Cardiac ventricle fibroblast (primary cell): ENCODE measurements at places on chromosomes 6 and 20. TPM values are rescaled to one million over a fixed set of nuclear protein-coding genes. Genes with fewer than 3 reads are reported as not detected.

Gene CDKN1A
- total RNA-seq: 290 and 302 TPM in 2 replicates

Gene NAPB
- total RNA-seq: 4.2 and 6.4 TPM in 2 replicates

Gene VNN1
- 0.06 TPM in 1 of 2 replicates, not detected in the other for total RNA-seq

Gene IL17F
- total RNA-seq: not detected in 2 replicates

Gene NINL
- total RNA-seq: 5.7 and 9.4 TPM in 2 replicates

Gene PPIL1
- total RNA-seq: 9.1 and 14.1 TPM in 2 replicates

Gene MAP3K7
- 19.8 and 22.3 TPM in 2 replicates for total RNA-seq

Gene SLC12A5
- total RNA-seq: not detected in 2 replicates

Gene ARMC12
- total RNA-seq: 0.15 TPM in 1 of 2 replicates, not detected in the other

Gene C6orf163
- 0.44 and 0.68 TPM in 2 replicates for total RNA-seq

Gene LIN28B
- not detected in 2 replicates for total RNA-seq

Gene ZNF334
- 2.8 and 2.9 TPM in 2 replicates for total RNA-seq

Gene HS3ST5
- not detected in 2 replicates for total RNA-seq

Gene POU3F2
- not detected in 2 replicates for total RNA-seq

Gene UTRN
- 27.2 and 54.8 TPM in 2 replicates for total RNA-seq

Gene HDGFL1
- total RNA-seq: not detected in 2 replicates

Gene HUS1B
- not detected in 2 replicates for total RNA-seq

Gene OPRM1
- not detected in 2 replicates for total RNA-seq

Gene ADGRB3
- 5.0 and 6.4 TPM in 2 replicates for total RNA-seq

Gene TNXB
- 35.8 and 38.3 TPM in 2 replicates for total RNA-seq

Gene APCDD1L
- total RNA-seq: 11.6 and 14.9 TPM in 2 replicates

Gene CD93
- 16.2 and 16.9 TPM in 2 replicates for total RNA-seq

Gene ADGRF5
- total RNA-seq: 3.8 and 5.1 TPM in 2 replicates

Gene ATF6B
- 31.5 and 31.7 TPM in 2 replicates for total RNA-seq

Gene PRND
- 0.06 and 0.15 TPM in 2 replicates for total RNA-seq

Gene OR2B6
- not detected in 2 replicates for total RNA-seq

Gene NKX2-4
- not detected in 2 replicates for total RNA-seq

Gene GDAP1L1
- total RNA-seq: 0.44 TPM in 1 of 2 replicates, not detected in the other

Gene NKAIN2
- not detected in 2 replicates for total RNA-seq

Gene ZBTB2
- 6.6 and 8.4 TPM in 2 replicates for total RNA-seq

Gene HAO1
- not detected in 2 replicates for total RNA-seq

Gene FAM184A
- total RNA-seq: 0.56 and 0.83 TPM in 2 replicates

Gene DUSP15
- 0.34 TPM in 1 of 2 replicates, not detected in the other for total RNA-seq

Gene LAMA2
- total RNA-seq: 550 and 573 TPM in 2 replicates

Gene CLDN20
- not detected in 2 replicates for total RNA-seq

Gene ATP6V1G2
- total RNA-seq: 0.25 and 2.1 TPM in 2 replicates

Gene GNMT
- not detected in 2 replicates for total RNA-seq

Gene EYA4
- total RNA-seq: 0.81 and 1.3 TPM in 2 replicates

Gene TMEM74B
- total RNA-seq: not detected in 2 replicates

Gene PRRT1
- total RNA-seq: 1.1 and 1.8 TPM in 2 replicates

Gene ZNF292
- 17.7 and 19.0 TPM in 2 replicates for total RNA-seq

Gene DEFB127
- total RNA-seq: not detected in 2 replicates

Gene AIF1
- not detected in 2 replicates for total RNA-seq

Gene PI16
- total RNA-seq: 0.12 TPM in 1 of 2 replicates, not detected in the other

Gene TMEM63B
- 13.0 and 23.9 TPM in 2 replicates for total RNA-seq

Gene TMEM200A
- total RNA-seq: 0.98 and 1.00 TPM in 2 replicates

Gene GPX5
- not detected in 2 replicates for total RNA-seq

Gene TCF21
- total RNA-seq: 26.9 and 28.5 TPM in 2 replicates

Gene SMIM29
- total RNA-seq: 16.7 and 20.4 TPM in 2 replicates

Gene NKAPL
- total RNA-seq: 1.1 and 2.1 TPM in 2 replicates

Gene CNR1
- total RNA-seq: 16.8 and 20.3 TPM in 2 replicates

Gene DDAH2
- 48.5 and 60.7 TPM in 2 replicates for total RNA-seq

Gene WFDC12
- total RNA-seq: not detected in 2 replicates

Gene PLA2G7
- not detected in 2 replicates for total RNA-seq

Gene TINAG
- total RNA-seq: not detected in 2 replicates

Gene TAAR9
- not detected in 2 replicates for total RNA-seq

Gene XKR7
- total RNA-seq: not detected in 2 replicates

Gene OR2H2
- not detected in 2 replicates for total RNA-seq

Gene ANGPT4
- 0.05 and 0.06 TPM in 2 replicates for total RNA-seq

Gene BRD2
- total RNA-seq: 112 and 121 TPM in 2 replicates
